NCI-H460 (cell line): ENCODE measurements at places on chromosomes 13 and 19. TPM values are rescaled to one million over a fixed set of nuclear protein-coding genes. Genes with fewer than 3 reads are reported as not detected.

Gene GRIN2D
- total RNA-seq = 0.25 and 0.40 TPM in 2 replicates

DNA sequence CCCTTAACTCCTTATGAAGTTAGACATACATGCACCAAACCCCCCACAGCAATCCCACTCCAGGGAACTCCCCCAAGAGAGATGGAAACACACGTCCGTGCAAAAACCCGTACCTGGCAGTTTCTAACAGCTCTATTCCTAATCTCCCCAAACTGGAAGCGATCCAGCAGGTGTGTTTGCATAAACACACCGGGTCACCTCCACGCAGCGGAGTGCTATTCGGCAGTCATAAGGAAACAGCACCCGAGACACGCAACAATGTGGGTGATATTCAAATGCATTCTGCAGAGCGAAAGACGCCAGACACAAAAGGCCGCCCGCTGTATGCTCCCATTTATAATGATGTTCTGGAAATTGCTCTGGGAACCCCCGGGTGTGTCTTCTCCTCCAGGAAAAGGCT lies 6.8 kb upstream of the ZNRF4 start:
- no peak for DNase-seq

Gene RINL
- 4.2 and 4.8 TPM in 2 replicates for total RNA-seq

DNA sequence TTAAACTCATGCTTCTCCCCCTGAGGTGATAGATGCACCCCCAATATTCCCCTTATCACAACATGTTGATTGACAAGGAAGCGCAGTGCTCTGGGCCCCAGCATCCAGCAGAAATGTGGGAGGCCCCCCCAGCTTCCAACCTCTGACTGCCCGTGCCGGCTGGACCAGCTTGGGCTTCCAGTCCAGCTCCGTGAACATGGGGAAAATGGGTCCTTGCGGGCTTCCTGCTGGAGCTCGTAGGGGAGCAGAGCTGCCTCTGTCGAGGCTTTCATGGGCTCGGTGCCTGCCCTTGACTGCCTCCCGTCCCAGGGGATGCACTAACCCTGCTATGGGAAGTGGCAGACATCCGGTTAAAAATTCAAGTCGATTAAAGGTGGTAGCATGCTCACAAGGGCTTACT lies 188.9 kb downstream of the COL4A1 start:
- DNase-seq = no peak

DNA sequence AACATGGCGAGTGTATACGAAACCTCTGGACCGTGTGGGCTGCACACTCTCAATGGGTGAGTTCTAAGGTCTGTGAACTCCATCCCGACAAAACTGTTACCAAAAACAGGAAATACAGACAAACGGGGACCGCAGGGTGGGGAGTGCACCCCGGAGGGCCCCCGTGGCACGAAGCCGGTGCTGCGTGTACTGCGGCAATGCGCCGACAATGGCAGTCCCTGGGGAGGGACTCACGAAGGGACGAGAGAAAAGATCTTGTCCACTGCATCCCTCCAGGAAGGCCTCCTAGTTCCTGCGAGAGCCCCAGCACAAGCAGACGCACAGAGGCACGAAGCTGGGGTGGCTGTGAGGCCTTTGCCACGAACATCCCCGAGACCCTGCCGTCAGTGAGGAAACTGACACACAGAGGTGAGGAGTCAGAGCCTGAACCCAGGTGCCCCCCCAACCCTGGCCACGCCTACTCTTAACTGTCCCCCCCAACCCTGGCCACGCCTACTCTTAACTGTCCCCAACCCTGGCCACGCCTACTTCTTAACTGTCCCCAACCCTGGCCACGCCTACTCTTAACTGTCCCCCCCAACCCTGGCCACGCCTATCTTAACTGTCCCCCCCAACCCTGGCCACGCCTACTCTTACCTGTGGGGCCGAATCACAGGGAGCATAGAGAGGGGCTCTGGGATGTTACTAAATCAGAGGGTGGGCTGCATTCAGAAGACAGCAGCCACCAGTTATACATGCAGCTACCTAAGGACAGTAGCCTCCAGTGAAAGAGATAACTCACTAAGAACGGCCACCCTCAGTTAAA lies 4.2 kb downstream of the MED16 start:
- DNase-seq = no peak

DNA sequence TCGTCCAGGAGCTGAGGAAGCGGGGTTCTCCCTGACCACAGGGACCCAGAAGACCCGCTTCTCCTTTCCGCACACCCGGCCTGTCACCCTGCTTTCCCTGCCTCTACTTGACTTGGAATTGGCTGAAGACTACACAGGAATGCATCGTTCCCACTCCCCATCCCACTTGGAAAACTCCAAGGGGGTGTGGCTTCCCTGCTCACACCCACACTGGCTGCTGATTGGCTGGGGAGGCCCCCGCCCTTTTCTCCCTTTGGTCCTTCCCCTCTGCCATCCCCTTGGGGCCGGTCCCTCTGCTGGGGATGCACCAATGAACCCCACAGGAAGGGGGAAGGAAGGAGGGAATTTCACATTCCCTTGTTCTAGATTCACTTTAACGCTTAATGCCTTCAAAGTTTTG lies 18.9 kb downstream of the VASP start:
- peak; percentile 61 for DNase-seq

Gene ACP5
- not detected in 2 replicates for total RNA-seq

- DNase-seq = no peak
These were observed 37.9 kb upstream of the KL start for GRCh38 chr13:32978278-32978677.

DNA sequence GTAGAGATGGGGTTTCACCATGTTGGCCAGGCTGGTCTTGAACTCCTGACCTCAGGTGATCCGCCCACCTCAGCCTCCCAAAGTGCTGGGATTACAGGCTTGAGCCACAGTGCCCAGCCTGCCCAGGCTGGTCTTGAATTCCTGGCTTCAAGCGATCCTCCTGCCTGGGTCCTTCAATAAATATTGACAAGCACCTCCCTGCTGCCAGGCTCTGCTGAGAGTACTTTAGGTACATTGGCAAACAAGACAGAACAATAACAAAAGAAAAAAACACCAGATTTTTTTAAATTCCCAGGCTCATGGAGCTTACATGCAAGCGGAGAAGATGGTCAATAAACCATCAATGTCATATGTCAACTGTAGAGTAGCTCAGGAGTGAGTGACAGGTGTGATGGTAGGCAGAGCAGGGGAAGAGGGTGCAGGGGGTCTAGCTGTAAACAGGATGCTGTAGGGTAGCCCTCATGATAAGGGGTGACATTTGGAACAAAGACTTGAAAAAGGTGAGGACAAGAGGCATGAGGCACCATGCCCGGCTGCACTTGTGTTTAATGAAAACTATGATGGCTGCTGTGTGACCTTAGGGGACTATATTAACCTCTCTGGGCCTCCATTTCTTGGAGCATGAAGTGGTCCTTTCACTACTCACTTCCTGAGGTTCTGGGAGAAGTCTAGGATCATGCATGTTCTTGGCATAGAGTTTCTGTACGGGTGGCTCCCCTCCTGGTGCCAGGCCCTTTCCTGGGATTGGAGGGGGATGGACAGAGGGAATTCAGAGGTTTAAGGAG lies 19.6 kb downstream of the SULT2B1 start:
- DNase-seq = no peak

GRCh38 chr13:106612688-106613087 lies 44.8 kb upstream of the ARGLU1 start:
- no peak for DNase-seq

Gene ZNF98
- total RNA-seq = not detected in 2 replicates

- no peak for DNase-seq
These were observed 493.4 kb upstream of the PCDH20 start for GRCh38 chr13:61908906-61909615.

Gene UQCRFS1
- 47.8 and 50.6 TPM in 2 replicates for total RNA-seq

Gene FUT6
- total RNA-seq = not detected in 2 replicates

Gene MBD3L2
- not detected in 2 replicates for total RNA-seq
